ENCODE measurements at places on chromosomes 12 and 14.
A peak's percentile ranks its signal among the peaks of the same experiment; 100 is the strongest.

DNA sequence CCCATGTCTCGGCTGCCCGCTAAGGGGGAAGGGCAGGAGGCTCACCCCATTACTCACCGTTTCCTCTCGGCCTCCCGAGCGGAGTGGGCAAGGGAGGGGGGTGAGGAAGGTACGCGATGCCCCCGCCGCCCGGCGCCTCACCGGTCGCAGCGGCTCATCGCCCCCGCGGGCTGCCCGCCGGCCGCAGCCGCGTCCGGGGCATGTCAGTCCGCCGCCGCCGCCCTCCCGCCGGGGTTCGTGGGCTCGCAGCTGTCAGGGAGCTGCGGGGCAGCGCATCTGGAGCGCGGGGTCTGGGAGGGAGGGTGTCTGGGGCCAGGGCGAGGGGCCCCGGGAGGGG lies 461 bp downstream of the SLC8A3 start:
- peaks cover 24% of the 10 kb centered on the region for H3K4me1 ChIP-seq
- H3K27ac ChIP-seq, result no peak overlapping the region
- H3K36me3 ChIP-seq, result no peaks in the 10 kb centered on the region
- H3K4me3 ChIP-seq, result peak overlapping the region; percentile 45

DNA sequence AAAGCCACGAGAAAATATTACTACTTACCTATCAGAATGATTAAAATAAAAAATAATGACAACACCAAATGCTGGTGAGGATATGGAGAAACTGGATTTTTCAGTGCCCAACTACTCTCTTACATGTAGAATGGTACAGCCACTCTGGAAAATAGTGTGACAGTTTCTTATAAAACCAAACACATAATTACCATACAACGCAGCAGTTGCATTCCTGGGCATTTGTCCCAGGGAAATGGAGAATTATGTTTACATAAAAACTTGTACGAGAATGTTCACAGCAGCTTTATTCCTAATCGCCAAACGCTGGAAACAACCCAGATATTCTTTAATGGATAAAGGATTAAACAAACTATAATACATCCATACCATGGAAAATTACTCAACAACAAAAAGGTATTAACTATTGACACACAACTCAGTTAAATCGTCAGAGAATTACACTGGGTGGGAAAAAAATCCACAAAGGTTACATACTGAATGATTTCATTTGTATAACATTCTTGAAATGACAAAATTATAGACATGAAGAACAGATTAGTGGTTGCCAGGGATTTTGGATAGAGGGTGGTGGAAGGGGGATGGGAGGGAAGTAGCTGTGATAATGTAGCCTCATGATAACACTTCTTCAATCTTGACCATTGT lies 35.4 kb downstream of the TAOK3 start:
- H3K4me1 ChIP-seq, result peaks cover 7% of the 10 kb centered on the region
- peak; percentile 55 for DNase-seq
- H3K27ac ChIP-seq, result no peak overlapping the region
- H3K36me3 ChIP-seq, result no peaks in the 10 kb centered on the region

GRCh38 chr12:115473257-115473956 lies 789.4 kb upstream of the TBX3 start:
- H3K4me3 ChIP-seq, result no peak overlapping the region
- no peaks in the 10 kb centered on the region for H3K27me3 ChIP-seq
- H3K27ac ChIP-seq, result no peak overlapping the region

- H3K4me1 ChIP-seq, result peaks cover 42% of the 10 kb centered on the region
- H3K36me3 ChIP-seq, result no peaks in the 10 kb centered on the region
- no peak for DNase-seq
- H3K27ac ChIP-seq, result no peak overlapping the region
- no peak overlapping the region for H3K4me3 ChIP-seq
- H3K27me3 ChIP-seq, result no peaks in the 10 kb centered on the region
Observed at GRCh38 chr12:118127867-118128266, 8.1 kb upstream of the PEBP1 start.

- no peak overlapping the region for H3K27ac ChIP-seq
- H3K4me1 ChIP-seq, result no peaks in the 10 kb centered on the region
- H3K36me3 ChIP-seq, result no peaks in the 10 kb centered on the region
- no peak overlapping the region for H3K4me3 ChIP-seq
Observed at GRCh38 chr12:100867639-100868393, 73.2 kb downstream of the ANO4 start.

DNA sequence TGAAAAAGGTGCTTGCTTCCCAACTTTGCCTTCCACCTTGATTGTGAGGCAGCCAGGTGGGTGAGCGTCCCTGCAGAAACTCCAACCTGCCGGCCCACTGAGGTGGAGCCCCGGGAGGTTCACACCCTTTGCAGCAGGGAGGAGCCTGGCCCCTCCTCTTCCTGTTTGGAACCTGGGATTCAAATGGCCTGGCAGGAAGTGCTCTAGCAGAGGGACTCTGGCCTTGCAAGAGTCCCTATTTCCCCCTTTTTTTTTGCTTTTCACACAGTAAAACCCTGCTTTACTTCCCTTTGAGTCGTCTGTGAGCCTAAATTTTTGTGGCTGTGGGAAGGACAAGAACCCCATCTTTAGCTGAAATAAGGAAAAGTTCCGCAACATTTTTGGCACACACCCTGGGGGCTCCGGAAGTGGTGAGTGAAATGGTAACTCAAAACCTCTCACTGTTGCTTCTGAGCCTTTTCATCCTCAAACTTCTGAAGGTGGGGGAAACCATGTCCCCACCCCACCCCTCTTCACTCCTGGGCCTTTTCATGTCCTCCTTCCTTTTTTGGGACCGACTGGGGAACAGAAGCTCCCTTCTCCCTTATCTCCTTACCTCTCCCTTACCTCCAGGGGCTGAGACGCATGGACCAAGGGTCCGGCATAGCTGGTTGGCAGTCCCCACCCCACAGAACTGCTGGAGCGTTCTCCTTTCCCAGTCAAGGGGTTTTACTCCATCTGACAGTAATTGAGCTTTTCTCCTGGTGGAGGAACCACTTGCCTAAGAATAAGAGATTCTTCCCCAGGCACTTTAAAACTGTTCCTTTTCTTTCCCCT lies 102.0 kb downstream of the KCNMB4 start:
- DNase-seq, result no peak
- H3K4me1 ChIP-seq, result no peaks in the 10 kb centered on the region
- no peak overlapping the region for H3K27ac ChIP-seq
- no peak overlapping the region for H3K4me3 ChIP-seq
- no peaks in the 10 kb centered on the region for H3K27me3 ChIP-seq

- H3K27me3 ChIP-seq, result no peaks in the 10 kb centered on the region
- no peaks in the 10 kb centered on the region for H3K36me3 ChIP-seq
- no peak overlapping the region for H3K4me3 ChIP-seq
- H3K4me1 ChIP-seq, result no peaks in the 10 kb centered on the region
Observed at GRCh38 chr12:127411166-127411915, 855.6 kb upstream of the TMEM132C start.

- no peak for DNase-seq
- no peak overlapping the region for H3K27ac ChIP-seq
- no peaks in the 10 kb centered on the region for H3K36me3 ChIP-seq
- H3K27me3 ChIP-seq, result no peaks in the 10 kb centered on the region
- H3K4me1 ChIP-seq, result peaks cover 37% of the 10 kb centered on the region
Observed at GRCh38 chr12:32108787-32109186, 2.1 kb downstream of the BICD1 start.

DNA sequence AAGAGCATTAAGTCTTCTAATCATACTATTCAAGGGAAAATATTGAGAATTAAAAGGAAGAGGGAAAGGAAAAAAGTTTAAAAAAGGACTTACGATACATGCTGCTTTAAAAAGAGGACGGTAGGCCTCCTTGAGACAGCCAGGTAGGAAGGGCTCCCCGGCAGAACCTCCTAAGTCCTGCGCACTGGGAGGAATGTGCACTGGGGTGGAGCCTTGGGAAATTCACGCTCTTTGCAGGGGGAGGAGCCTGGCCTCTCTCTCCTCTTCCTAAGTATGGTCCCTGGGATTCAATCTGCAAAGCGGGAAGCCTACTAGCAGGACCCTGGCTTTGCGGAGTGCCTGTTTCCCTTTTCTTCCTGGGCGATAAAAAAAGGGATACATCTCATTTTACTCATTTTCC lies 553.0 kb downstream of the RPS29 start:
- no peak overlapping the region for H3K27ac ChIP-seq
- no peak overlapping the region for H3K4me3 ChIP-seq
- H3K4me1 ChIP-seq, result no peaks in the 10 kb centered on the region
- H3K27me3 ChIP-seq, result no peaks in the 10 kb centered on the region
- no peak for DNase-seq

- H3K27ac ChIP-seq, result no peak overlapping the region
- DNase-seq, result no peak
- H3K4me1 ChIP-seq, result no peaks in the 10 kb centered on the region
- H3K27me3 ChIP-seq, result no peaks in the 10 kb centered on the region
- peaks cover 76% of the 10 kb centered on the region for H3K36me3 ChIP-seq
Observed at GRCh38 chr14:50736932-50737419, 68.9 kb upstream of the SAV1 start.

DNA sequence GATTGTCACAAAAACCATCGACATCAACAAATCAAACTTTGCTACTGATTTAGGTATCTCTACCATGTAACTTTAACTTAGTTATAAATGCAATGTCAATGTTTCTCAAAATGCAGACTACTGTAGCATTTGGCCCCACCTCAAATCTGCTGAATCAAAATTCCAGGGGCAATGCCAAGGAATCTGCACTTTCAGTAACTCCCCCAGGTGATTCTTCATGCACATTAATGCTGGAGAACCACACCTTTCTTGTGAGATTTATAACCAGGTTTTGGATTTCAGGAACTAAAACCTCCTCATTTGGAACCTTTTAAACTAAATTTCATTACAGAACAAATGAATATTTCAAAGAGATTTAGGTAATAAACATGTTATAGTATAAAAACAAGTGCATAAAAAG lies 4.9 kb downstream of the ATP2B1 start:
- no peaks in the 10 kb centered on the region for H3K36me3 ChIP-seq
- H3K4me1 ChIP-seq, result peaks cover 8% of the 10 kb centered on the region
- no peak overlapping the region for H3K27ac ChIP-seq
- no peak overlapping the region for H3K4me3 ChIP-seq

DNA sequence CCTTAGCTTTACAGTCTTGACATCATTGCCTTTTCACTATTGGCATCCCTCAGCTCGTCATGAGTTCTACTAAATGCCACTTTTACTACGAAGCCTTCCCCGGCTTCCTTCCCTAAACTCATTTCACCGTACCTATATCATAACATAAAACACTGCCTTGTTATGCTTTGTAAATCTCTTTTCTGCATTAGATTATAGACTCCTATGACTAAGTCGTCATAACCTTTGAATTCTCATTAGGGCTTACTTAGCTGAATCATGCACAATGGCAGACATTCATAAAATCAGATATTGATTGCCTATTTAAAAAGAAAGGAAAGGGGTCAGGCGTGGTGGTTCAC lies 21.0 kb downstream of the BTG1 start:
- no peak overlapping the region for H3K4me3 ChIP-seq
- DNase-seq, result no peak
- H3K4me1 ChIP-seq, result peaks cover 59% of the 10 kb centered on the region
- H3K27ac ChIP-seq, result peak overlapping the region; percentile 20
- no peaks in the 10 kb centered on the region for H3K27me3 ChIP-seq

DNA sequence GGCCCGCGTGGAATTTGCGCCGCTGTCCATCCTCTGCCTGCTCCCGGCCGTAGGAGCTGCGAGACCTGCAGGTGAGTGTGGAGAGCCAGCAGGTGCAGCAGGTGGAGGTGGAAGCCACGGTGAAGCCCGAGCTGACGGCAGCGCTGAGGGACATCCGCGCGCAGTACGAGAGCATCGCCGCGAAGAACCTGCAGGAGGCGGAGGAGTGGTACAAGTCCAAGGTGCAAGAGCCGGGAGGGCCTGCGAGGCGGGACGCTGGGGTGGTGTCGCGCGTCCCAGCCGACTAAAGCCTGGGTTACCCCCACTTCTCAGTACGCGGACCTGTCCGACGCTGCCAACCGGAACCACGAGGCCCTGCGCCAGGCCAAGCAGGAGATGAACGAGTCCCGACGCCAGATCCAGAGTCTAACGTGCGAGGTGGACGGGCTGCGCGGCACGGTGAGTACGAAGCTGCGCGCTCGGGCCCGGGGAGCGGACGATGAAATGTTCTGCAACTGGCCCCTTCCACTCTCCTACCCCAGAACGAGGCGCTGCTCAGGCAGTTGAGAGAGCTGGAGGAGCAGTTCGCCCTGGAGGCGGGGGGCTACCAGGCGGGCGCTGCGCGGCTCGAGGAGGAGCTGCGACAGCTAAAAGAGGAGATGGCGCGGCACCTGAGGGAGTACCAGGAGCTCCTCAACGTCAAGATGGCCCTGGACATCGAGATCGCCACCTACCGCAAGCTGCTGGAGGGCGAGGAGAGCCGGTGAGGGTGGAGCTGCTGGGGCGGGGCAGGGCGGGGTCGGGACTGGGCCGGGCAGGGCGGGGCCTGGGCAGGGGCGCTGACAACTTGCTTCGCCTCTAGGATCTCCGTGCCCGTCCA lies 2.1 kb downstream of the PRPH start:
- no peak overlapping the region for H3K27ac ChIP-seq
- H3K4me3 ChIP-seq, result peak overlapping the region; percentile 47
- H3K4me1 ChIP-seq, result peaks cover 43% of the 10 kb centered on the region
- peaks cover 32% of the 10 kb centered on the region for H3K27me3 ChIP-seq
- DNase-seq, result peak; percentile 61
- H3K36me3 ChIP-seq, result no peaks in the 10 kb centered on the region

GRCh38 chr12:15014708-15015107 lies 41.9 kb downstream of the PDE6H start:
- peaks cover under 1% of the 10 kb centered on the region for H3K27me3 ChIP-seq
- H3K4me3 ChIP-seq, result no peak overlapping the region

GRCh38 chr12:114093520-114093919 lies 127.4 kb upstream of the RBM19 start:
- DNase-seq, result no peak
- H3K4me1 ChIP-seq, result no peaks in the 10 kb centered on the region
- no peaks in the 10 kb centered on the region for H3K27me3 ChIP-seq
- no peak overlapping the region for H3K27ac ChIP-seq
- H3K4me3 ChIP-seq, result no peak overlapping the region
- H3K36me3 ChIP-seq, result no peaks in the 10 kb centered on the region

DNA sequence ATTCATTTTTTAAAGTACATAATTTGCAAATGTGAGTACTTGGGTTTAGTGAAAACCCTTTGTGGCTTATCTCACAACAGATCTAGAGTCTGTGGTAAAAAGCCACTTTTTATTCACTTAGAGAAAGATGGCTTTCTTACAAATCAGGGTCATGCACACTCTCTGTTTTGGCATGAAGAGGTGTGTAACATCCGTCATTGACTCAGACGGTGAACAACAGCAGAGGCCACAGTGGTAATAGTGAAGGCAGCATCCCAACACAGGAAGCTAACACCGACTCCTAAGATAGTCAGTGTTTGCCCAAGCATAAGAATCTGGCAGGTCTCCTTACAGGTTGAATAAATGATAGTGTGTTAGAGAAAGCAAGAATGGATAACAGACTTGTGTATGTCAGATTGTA lies 593.0 kb downstream of the SOX5 start:
- no peaks in the 10 kb centered on the region for H3K27me3 ChIP-seq
- H3K27ac ChIP-seq, result no peak overlapping the region
- no peak overlapping the region for H3K4me3 ChIP-seq
- H3K36me3 ChIP-seq, result no peaks in the 10 kb centered on the region

Measured in stomach (tissue), 19 donors.